Activated naive CD4-positive, alpha-beta T cell treated with Interleukin-2 at 50 U/mL for 16 hours (primary cell): ENCODE measurements at places on chromosomes 1 and 21.

DNA sequence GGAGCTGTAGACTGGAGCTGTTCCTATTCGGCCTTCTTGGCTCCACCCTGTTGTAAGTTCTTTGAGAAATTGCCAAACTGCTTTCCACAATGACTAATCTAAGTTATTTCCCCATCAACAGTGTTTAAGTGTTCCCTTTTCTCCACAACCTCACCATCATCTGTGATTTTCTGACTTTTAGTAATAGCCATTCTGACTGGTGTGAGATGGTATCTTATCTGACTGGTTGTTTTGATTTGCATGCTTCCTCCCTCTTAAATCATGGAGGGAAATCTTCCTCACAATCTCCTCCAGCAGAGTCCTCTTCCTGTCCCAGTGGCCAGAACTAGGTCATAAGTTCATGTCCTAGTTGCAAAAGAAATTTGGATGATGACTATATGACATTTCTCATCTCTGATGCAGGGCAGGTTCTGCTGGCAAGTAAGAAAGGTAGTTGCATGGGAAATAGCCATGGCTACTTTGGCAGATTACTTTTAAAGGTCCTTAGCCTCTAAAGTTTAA lies 294.0 kb downstream of the LRRC40 start:
- DNase-seq = no peak

GRCh38 chr1:118811156-118811555 lies 177.0 kb downstream of the TBX15 start:
- no peak for DNase-seq

DNA sequence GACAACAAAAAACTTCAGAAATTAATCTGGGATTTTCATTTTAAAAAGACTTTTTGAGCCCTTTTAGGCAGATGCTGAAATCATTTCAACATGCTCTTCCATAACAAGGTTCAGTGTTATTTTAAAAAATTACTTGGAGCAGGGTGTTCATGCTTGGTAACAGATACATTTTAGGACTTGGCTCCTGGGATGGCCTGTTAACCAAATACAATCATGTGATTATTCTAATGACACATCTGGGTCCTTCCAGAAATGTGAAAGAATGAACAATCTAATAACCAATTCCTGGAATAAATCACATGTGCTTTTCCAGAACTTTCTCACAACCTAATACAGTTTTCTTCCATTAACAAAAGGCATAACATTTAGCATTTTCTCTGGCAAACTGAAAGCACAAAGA lies 379.8 kb upstream of the RUNX1 start:
- no peak for DNase-seq

DNA sequence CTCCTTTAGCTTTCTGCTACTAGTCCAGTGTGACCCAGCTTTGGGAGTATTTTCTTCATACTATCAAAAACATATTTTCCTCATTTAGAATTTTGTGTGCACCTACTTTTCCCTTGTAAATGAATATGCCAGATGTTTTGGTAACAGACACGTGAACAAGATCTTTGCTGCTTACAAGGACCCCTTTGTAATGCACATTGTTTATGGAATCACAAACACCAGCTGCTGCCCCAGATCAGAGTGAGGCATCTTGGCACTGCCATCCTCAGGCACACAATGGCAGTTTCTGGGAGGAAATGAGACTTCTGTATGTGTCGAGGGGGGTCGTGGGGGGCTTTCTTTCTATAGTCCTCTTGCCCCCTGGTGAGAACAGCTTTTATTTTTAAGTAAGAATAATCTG lies 115.7 kb downstream of the RGL1 start:
- no peak for DNase-seq

- no peak for DNase-seq
These were observed 534.9 kb upstream of the USP24 start for GRCh38 chr1:55749975-55750627.

DNA sequence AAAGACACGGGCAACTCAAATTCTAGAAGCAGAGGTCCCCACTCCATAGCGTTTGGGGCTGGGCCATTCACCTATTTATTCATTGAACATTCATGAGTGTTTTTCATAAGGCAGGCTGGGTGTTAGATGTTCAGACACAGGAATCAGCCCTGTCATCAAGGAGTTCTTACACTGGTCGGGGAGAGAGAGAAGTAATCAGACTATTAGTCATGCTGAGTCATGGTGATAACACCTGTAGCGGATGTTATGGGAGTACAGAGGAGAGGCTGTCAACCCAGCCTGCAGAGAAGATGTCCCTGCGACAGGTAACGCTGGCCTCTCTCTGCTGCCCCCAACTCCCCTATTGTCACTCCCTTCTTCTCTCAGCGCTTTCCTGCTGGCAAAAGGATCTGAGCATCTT lies 17.2 kb downstream of the LY9 start:
- DNase-seq = no peak

DNA sequence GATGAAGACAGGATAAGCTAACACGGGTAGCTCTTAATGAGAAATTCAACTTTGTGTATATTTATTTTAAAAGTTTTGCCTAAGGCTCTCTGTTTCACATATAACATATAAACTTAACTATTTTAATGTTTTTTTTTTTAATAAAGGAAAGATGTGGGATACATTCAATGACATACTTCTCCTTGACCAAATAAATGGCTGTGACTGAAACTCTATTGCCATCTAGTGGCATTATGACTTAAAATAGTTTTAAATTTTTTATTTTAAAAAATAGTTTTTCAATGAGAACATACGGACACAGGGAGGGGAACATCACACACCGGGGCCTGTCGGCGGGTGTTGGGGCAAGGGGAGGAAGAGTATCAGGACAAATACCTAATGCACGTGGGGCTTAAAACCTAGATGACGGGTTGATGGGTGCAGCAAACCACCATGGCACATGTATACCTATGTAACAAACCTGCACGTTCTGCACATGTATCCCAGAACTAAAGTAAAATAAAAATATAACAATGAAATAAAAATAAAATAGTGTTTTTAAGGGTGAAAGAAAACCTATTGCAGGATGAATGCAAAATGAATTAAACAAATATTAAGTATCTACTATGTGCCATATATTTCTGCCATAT lies 83.4 kb downstream of the LYST start:
- DNase-seq = no peak

GRCh38 chr1:44481701-44482100 lies 76.6 kb downstream of the RNF220 start:
- DNase-seq = no peak
